Stimulated activated CD8-positive, alpha-beta memory T cell treated with anti-CD3 and anti-CD28 coated beads, Interleukin-7, amount 100 ng/mL, for 1 hour (primary cell): ENCODE measurements at places on chromosomes 2 and 18.

DNA sequence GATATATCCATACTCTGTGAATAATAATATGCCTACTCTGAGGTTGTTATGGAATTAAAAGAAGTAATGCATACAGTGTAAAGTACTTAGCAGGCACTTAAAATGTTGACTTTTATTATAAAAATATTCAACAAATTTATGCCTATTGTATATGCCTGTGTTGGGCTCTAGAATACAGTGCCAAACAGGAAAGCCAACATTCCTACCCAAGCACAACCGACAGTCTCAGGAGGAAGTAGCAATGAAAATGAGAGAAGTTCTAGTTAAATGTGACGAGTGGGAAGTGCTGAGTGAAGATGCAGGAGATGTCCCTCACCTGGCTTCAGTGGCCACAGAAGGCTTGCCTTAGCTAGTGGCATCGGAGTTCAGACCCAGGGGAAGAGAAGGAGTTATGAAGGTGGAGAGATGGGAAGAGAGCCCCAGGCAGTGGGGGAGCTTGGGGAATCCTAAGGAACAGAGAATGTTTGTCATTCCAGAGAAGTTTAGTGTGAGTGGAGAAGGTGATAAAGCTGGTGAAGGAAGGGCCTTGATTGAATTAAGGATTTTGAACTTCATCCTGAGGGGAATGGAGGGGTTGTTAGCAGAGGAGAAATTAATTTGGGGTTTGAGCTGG is 105.4 kb upstream of the CNGA3 start:
- no peak for DNase-seq

DNA sequence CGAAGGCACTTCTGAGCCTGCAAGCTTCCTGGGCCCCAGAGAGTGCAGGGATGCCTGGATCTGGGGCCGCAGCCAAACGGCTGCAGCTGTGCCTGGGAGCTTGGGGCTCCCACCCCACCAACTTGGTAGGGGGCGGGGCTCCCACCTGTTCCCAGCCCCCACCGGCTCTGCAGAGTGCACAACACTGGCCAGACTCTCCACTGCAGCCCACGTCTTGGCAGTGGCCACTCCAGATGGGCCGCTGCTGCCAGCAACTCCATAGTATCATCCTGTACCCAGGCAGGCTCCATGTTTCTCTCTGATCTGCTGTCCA is 9.9 kb downstream of the DYSF start:
- DNase-seq = no peak

- no peak for DNase-seq
Observed at GRCh38 chr18:3132700-3133099, 87.1 kb downstream of the MYOM1 start.

GRCh38 chr2:102337012-102337411 is 18.6 kb upstream of the IL18R1 start:
- DNase-seq = no peak

DNA sequence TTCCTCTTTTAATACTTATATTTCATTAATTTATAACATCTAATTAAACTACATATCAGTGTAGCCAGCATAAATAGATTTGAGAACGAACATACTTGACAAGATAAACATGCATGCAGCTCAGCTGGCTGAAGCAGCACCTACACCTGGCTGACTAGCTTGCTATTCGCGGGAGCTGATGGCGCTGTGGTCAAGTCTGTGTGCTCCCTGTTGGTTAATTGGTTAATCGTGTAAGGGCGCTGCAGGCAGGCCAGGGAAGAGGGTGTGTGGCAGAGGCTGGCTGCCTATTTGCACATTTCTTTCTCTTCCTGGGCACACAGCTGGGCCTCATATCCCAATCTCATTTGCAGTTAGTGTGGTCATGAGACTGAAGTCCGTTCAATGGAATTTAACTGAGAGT is 14.5 kb upstream of the VWA3B start:
- DNase-seq = no peak
